Kasumi-1 (cell line): ENCODE measurements at places on chromosomes 13 and 19.
A peak's percentile ranks its signal among the peaks of the same experiment; 100 is the strongest.

DNA sequence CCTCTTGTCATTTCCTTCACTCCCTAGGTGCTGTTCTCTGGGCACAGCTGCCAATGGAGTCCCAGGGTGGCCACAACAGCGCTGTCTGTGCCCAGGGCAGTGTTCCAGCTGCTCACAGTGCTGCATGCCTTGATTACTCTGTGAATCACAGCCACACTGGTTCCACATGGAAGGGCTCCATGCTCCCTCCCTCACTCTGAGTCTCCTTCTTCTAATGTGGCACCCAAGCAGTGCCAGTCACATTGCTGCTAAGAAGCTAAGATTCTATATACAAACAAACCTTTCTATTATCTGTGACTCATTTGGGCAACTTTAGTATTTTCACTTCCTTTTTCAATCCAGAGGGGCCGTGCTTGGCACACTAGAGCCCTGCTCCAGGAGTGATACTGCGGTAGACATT lies 248.7 kb downstream of the TDRD3 start:
- no peak for DNase-seq

GRCh38 chr13:32499538-32500210 lies 38.9 kb downstream of the N4BP2L2 start:
- no peak for DNase-seq

- no peak for DNase-seq
Observed at GRCh38 chr19:38836159-38836982, 4.8 kb upstream of the ECH1 start.

GRCh38 chr19:57675881-57676280 lies 5.9 kb upstream of the ZNF551 start:
- DNase-seq: no peak

DNA sequence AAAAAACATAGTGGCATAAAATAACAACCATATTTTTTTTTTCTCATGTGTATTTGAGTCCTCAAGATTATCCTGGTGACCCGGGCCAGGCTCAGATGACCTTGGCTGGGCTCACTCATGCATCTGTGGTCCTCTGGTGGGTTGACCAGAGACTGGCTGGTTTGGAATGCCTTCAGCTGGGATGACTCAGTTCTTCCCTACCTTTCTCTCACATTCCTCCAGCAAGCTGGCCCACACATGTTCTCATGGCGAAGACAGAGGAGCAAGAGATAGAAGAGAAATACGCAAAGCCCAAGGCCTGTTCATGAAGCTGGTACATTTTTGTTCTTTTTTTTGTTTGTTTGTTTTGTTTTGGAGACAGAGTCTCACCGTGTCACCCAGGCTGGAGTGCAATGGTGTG lies 14.3 kb upstream of the ZNF541 start:
- DNase-seq: no peak

DNA sequence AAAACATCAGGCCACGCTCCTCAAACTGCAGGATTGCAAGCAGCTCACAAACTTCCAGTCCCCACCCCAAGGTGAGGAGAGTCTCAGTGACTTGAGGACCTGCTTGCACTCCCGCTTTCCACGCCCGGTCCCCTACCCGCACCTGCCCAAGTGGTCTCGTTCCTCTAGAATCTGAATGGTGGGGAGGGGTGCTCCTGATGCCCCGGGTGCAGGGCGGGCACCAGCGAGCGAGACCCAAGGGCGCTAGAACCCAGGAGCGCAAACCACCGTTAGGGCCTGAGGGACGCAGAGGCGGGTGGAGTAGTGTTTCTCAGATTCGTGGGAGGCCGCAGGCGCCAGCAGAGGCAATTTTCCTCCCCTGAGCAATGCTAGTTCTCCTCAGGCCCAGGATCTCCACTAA lies 40.3 kb downstream of the SOX1 start:
- DNase-seq: no peak

GRCh38 chr13:22193070-22193469 lies 522.2 kb downstream of the FGF9 start:
- DNase-seq: no peak

DNA sequence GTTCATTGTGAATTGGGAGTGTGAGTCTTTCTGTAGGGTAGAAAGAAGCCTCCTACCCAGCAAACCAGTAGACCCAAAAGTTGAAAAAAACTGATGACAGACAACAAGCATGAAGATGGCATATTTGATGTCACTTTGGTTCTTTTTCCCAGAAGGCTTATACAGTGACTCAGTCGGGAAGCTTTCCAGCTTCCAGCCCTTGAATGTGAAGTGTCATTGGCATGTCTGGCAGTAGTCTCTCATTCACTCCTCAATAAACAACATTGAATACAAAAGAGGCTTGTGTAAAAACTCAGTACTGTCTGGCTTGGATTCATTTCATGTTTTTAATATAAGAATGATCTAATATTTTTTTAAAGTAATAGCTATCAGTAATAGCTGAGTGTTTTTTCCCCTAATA lies 68.7 kb downstream of the IPO5 start:
- no peak for DNase-seq

- DNase-seq: no peak
Observed at GRCh38 chr13:29379281-29379680, 216.2 kb downstream of the SLC7A1 start.

DNA sequence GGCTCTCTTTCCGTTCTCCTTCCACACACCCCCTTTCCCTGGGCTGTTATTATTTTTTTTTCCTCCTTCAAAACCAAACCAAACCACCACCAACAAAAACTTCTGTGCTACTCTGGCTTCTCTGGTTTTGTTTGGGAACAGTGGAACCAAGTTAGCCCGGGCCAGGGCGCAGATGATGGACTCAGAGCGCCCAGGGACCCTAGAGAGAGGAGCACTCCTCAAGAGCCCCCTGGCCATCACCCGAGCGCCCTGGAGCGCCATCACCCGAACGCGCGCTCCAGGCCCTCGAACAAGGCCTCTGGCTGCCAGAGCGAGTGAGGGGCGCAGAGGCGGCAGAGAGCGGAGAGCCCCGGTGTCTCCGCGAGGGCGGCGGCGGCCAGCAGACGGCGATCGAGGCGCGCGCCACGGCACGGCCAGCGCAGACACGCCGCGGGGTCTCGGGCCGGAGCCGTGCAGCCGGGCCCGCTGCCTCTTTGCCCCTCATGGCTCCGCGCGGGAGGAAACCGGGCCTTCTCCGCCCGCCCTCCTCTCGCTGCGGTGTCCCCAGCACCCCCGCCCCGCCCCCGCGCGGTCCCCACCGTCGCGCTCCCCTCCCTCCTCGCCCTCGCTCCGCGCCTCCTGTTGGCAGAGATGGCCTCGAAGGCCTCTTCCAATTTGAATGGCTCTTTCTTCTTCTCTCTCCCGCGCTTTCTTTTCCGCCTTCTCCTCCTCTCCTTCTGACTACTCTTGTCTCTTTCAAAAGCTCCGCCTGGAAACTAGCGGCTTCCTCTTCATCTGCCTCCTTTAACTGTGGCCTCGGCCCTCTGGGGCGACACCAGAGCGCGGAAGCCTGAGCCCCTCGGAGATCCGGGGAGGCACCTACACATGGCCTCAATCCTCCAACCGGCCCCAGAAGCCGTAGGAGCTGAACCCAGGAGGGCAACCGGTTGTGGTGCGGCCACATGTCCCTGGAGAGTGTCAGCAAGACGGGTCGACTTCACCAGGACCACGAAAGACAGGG lies 4.1 kb upstream of the SOX1 start:
- DNase-seq: no peak

DNA sequence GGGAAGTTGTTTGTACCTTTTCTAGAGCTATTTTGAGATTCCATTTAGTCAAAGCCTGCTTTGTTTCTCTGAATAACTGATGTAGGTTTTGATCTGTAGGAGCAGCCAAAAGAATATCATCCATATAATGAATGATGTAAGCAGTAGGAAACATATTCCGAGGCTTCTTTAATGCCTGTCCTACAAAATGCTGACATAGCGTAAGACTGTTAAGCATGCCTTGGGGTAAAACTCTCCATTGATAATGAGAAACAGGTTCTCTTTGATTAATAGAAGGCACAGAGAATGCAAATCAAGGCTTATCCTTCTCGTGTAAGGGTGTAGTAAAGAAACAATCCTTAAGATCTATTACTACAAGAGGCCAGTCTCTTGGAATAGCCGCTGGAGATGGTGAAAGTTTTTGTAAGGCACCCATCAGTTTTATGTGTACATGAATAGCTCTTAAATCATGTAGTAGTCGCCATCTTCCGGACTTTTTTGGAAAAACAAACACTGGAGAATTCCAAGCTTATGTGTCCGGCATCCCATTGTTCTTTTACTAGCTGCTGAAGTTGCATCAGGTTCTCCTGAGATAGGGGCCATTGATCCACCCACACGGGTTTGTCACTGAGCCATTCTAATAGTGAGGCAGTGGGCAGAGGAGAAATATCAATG lies 13.5 kb downstream of the FPR3 start:
- no peak for DNase-seq

GRCh38 chr13:106709522-106709921 lies 141.6 kb upstream of the ARGLU1 start:
- DNase-seq: no peak

DNA sequence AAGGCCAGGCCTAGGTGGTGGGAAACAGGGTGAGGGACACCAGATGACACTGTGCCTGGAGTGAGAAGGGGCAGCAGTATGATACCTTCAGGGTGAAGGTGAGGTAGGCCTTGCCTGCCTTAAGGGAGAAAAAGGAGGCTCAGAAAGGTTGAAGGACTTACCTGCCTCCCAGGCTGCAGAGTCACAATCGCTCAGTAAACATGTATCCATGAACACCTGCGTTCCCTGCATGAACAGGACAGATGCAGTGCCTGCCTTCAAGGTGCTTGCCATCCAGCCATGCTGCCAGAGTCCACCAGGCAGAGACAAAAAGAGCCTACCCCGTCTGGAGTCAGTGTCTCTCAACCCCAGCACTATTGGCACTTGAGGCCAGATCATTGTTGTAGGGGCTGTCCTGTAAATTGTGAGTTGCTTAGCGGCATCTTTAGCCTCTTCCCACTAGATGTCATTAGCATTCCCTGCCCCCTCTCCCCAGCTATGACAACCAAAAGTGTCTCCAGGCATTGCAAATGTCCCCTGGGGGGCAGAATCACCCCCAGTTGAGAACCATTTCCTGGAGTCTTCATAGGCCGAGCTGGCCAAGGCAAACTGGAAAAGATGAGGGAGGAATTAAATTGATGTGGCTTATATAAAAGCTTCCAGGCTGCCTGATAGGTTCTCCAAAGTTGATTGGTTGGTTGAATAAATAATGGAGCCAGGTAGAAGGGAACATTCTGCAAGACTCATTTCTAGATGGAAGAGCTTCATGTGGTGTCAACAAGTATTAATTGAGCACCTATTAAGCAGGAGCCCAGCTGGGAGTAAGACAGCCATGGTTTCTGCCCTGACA lies 1.7 kb downstream of the MAP3K10 start:
- DNase-seq: no peak

- no peak for DNase-seq
Observed at GRCh38 chr19:16359074-16359473, 34.4 kb downstream of the KLF2 start.

GRCh38 chr19:47324502-47324901 lies 7.5 kb upstream of the C5AR2 start:
- DNase-seq: peak; percentile 65

DNA sequence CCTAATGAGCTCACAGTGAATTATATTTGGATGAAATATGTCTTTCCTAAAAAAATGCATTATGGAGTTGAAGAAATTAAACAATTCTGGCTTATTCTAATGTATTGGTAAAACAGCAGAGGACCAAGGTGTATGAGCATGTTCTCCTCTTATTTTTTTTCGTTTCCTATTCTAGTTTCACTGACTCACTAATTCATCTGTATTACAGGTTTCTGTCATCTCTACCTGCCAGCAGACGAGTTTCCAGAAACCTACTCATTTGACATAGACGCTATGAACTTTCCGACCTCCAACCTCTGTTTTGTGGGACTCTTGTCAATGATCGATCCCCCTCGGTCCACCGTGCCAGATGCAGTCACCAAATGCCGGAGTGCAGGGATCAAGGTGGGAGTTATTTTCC lies 20.3 kb downstream of the ATP12A start:
- DNase-seq: no peak

- DNase-seq: no peak
Observed at GRCh38 chr19:1266916-1267476, 2.1 kb upstream of the CIRBP start.

GRCh38 chr19:48608798-48609263 lies 2.3 kb downstream of the SPACA4 start:
- DNase-seq: peak; percentile 83
